ENCODE measurements at places on chromosomes 7 and 10.

DNA sequence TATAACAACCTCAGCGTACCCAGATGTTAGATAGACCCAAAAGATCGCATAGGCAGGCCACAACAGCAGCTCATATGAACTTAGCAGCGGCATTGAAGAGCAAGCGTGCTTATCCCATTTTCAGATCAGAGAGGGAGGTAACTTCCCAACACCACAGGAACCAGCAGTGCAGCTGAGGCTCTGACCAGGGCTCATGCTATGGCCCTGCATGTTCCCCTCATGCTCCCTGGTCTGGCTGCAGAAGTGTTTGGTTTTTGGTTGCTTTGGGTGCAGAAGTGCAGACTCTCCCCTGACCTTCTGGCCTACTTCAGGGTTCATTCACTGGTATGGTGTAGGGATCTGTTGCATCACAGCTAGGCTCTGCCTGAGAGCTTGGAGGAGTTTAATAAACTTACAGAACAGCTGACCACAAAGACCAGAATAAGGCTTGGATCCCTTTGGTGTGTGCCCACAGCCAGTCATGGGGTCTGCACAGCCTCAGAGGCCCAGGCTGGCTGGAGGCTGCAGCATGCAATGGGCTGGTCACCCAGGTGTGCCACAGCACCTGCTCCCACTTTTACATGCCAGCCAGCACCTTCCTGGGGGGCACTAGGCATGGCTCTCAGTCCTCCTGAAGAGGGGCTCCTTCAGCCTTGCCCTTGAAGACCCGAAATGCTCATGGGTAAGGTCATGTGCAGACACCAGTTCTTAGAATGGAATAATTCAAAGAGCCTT, 9.1 kb upstream of the CXCL12 start:
- DNase-seq: no peak

DNA sequence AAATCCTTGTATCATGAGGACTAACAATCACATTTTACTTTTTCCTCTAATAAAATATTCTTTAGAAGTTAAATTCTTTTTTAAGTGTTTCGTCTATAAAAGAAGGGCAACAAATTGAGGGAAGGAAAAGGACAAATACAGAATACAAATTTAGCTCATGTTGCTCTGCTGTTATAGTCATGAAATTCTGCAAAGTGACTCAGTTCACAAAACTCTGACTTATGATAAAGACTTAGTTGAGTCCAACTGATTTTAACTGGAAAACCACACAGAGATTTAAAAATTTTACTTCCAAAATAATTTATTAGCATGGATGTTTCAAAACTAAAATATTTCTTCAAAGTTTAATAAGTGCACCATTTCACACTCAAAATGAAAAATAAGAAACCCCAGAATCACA, 75.0 kb upstream of the GPR22 start:
- DNase-seq: no peak

GRCh38 chr7:154795014-154795413, 207.9 kb downstream of the PAXIP1 start:
- no peak for DNase-seq

DNA sequence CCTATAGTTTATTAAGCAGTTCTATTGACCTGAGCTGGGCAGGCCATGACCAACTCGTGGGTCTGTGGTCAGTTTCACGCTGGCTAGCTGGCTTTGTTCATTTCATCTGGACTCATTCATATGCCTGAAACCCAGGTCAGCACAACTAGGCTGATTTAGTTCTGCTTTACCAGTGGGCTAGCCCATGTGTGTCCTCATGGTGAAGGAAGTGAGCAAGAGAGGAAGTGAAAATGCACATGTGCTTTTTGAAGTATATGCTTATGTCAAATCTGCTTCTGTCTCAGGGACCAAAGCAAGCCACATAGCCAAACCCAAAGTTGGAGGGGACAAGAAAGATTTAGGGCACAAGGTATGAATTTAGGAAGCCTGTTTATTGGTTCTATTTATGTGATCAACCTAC, 154.5 kb downstream of the RNF133 start:
- DNase-seq: no peak

DNA sequence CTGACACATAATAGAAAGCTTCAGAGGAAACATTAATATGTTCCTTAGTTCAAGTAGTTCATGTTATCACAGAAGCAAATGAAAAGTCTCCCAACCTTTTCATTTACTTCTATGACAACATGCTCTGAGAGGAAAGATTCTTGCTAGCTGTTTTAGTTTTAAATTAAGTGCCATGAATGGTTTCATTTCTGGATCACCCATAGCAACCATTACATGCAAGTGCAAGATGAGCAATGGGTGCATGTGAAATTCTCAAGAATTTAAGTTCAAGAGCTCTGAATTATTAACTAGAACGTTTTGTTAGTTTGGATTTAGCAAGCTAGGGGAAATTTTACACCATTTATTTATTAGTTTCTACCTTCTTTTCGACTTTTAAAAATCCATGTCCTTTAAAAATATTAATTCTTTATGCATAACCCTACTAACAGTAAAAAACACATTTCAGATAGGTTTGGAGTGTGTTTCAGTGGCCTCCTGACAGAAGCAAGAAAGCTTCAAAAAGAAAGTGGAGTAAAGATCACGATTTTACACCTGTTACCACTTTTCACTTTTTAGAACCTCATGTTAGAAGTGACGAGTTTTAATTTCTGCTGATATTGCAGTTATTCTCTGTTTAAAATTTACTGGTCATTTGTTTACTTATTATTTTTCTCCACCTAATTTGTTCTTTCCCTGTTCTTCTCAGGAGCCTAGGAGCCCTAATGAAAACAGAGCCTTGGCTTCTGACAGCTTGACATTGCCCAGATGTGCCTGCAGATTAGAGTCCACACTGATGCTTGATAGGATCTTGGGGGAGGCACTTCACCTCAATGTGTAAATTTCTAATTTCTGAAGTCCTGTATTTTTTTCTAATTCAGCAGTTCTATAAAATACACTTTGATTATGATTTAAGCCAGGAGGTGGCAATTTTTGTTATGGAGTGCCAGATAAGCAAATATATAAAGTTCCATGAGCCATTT, 995.3 kb upstream of the PHF14 start:
- no peak for DNase-seq

DNA sequence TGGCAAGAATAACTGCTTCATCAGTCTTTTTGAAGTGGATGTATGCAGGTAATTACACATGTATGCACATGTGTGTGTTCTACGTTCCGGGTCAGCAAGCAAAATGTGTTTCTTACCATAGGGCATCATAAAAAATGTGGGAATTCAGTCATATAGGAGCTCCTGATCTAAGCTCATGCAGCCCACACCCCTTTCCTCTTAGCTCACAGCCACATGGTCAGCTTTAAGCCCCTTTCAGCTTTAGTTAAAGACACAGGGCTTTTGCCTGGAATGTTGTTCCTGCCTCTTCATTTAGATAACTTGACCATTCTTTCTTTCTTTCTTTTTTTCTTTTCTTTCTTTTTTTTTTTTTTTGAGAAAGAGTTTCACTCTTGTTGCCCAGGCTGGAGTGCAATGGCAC, 258.1 kb downstream of the RPS24 start:
- no peak for DNase-seq

GRCh38 chr7:24472093-24472492, 101.2 kb upstream of the PALS2 start:
- DNase-seq: no peak

DNA sequence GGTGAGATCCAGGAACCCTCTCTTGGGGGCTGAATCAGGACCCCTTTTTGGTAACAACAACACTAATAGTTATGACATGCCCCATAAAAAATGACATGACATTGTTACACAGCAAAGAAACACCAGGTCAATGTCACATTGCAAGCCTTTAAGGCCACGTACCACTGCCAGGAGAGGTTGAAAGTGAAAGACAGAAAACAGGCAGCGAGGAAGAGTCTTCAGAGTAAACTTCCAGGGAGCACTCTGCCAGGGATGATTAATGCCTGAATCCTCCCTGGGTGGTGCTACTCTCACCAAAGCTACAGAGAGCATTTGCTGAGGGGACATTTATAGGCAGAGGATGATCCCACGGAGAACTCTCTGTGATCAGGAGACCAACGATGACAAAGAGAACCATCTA, 551.6 kb downstream of the CALN1 start:
- no peak for DNase-seq

Data from HuH-7 (cell line).